NCI-H1417 treated with DMSO at 0.1 percent for 48 hours (cell line): ENCODE measurements at places on chromosomes 7 and 10.

DNA sequence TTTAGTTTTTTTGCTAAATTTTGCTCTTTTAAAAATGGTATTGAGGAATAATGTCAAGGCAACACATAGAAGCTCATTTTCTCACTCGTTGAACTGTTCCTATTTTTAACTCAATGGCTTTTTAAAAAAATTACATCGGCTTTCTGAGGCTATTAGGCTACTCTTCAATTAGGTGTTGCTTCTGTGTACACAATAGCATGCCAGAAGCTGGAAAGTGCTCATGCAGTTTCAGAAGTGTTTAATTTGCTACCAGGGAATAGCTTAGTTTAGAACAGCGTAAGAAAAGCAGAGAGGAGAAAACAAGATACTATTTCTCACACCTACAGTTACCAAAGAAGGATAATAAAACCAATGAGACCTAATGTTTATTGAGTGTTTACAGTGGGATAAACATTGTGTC is 157.4 kb downstream of the NXPH1 start:
- DNase-seq, result peak; percentile 65

DNA sequence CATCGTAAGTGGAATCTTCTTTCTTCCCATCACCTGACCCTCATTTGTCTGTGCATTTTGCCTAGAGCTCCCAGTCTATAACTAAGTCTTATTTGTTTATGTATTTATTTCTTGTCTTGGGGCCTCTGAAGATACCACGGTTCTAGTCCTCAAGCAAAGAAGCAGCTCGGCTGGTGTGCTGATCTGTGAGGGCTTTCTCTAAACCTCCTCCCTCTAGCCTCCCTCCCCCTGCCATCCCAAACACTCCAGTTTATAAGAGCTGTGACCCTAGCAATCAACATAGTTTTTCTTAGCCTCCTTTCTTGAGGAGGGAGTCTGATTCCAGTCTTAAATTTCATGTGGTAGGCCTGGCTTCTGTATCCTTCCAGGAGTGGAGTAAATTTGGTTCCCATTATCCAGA is 15.7 kb upstream of the NDUFA5 start:
- DNase-seq, result no peak

- no peak for DNase-seq
Measured at GRCh38 chr7:116249969-116250553, 39.7 kb downstream of the TES start.

DNA sequence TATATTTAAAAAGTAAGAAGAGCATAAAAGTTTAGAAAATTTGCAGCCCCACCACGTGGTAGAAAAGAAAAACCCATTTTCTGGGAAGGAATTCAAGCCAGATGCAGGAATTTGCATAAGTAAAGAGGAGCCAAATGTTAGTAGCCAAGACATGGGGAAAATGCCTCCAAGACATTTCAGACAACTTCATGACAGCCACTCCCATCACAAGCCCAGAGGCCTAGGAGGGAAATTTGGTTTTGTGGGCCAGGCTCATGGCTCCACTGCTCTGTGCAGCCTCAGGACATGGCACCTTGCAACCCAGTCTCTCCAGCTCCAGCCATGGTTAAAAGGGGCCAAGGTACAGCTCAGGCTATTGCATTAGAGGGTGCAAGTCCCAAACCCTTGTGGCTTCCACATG is 411.9 kb downstream of the THSD7A start:
- DNase-seq, result no peak

DNA sequence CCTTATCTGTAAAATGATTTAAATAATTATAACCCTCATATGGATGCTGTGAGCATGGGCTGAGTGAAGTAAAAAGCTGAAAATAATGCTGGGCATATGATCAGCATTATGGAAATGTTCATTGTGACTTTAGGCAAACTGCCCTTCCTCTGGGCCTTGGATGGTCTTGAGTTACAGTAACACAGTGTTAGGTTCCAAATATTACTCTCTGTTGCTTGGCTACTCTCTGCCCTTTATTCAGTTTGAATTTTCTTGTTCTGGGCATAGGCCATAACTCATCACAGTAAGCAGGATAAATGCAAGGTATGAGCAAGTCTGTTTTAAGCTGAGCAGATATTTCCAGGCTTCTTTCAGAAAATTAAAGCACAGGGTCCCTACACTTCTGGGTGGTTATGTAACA is 868.0 kb downstream of the KCNMA1 start:
- DNase-seq, result no peak

- no peak for DNase-seq
Measured at GRCh38 chr7:16396766-16397500, 24.4 kb downstream of the CRPPA start.

GRCh38 chr7:25735674-25736242 is 416.2 kb upstream of the NFE2L3 start:
- no peak for DNase-seq

DNA sequence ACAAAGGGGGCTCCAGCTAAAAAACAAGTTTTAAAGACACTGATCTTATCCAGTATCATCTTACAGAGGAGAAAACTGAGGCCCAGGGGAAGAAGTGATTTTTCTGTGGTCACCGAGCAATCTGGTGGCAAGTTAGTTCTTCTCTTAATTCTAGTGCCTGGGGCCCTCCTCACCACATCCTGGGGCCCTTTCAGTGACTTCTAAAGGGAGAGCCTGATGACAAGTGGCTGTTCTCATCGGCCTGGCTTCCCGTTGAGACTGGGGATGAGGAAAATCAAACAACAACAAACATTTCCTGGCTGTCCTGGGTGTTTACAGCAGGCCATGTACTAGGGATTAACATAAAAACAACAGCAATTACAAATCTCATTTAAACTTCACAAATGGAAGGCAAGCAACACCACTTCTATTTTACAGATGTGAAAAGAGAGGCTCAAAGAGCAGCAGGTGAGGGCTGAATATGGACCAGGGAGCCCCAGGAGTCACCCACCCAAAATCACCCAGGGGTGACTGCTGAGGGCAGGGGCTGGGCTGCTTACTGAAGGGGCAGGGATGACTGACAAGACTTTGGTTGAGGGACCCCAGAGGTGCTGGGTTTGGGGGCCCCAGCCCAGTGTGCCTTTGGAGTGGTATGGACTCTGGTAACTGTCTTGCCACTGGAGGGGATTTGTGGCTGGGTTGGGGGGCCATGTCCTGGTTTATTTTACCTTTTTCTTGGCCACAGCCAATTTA is 24.7 kb upstream of the MTPAP start:
- no peak for DNase-seq

DNA sequence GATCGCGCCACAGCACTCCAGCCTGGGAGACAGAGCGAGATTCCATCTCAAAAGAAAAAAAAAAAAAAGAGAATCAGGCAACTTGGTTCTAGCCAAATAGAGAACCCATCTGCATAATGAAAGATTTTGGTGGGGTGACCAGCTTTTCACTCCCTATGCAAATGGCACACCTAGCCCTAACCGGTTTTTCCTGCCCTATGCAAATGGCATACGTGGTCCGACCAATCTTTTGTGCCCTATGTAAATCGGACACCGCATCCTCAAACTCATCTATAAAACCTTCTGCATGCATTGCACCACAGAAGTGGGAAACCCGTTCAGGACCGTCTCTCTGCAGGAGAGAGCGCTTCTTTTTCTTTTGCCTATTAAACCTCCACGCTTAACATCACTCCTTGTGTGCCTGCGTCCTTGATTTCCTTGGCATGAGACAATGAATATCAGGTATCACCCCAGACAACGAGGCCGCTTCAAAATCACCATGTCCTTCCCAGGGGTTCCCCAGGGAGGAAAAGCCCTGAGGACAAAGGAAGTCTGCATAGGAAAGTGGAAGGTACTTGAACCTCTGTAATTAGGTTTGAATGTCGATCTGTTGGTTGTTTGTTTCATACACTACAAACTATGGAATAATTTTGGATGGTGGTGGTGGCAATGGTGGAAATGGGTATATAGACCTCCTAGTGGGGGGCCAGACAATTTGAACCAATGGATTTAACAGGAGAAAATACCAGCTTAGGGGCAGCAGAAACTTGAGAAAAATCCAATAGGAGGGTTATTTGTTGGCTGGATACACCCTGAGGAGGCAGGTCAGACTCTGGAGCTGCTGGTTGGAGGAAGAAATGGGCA is 396.2 kb downstream of the TYW1 start:
- DNase-seq, result no peak

DNA sequence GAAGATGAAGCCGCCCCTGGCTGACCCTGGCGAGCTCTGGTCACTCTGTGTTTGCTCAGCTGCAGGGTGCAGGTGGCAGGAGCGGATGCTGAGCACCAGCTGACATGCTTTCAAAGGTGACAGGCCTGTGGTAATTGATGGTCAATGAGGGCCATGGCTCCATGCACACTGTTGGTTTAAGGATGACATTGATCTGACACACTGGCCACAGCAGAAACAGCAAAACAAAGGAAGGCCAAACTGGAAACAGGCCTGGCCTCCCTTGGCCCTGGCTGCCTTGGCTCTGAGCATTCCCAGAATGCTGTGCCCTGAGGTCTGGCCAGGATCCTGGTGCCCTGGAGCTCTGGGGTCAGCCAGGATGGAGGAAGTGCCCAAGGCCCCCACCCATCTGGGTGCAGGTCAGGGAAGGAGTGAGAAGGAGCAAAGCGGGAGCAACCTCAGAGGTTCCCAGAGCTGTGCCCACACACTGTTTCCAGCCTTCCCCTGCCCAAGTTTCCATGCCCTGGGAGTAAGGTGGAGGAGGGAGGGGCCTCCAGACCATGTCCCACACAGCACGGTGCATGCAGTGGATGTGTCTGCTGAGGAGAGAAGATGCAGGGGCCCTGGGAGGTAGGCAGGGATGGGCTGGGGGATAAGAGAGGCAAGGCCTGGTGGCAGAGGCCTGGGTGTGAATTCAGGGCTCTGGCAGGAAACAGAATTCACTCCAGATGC is 302.2 kb downstream of the RPS24 start:
- DNase-seq, result no peak

GRCh38 chr7:90594751-90595317 is 1.3 kb upstream of the CDK14 start:
- DNase-seq, result no peak

GRCh38 chr10:130074639-130075038 is 36.0 kb downstream of the C10orf143 start:
- DNase-seq, result no peak

- no peak for DNase-seq
Measured at GRCh38 chr10:24944512-24945255, 7.7 kb downstream of the PRTFDC1 start.

DNA sequence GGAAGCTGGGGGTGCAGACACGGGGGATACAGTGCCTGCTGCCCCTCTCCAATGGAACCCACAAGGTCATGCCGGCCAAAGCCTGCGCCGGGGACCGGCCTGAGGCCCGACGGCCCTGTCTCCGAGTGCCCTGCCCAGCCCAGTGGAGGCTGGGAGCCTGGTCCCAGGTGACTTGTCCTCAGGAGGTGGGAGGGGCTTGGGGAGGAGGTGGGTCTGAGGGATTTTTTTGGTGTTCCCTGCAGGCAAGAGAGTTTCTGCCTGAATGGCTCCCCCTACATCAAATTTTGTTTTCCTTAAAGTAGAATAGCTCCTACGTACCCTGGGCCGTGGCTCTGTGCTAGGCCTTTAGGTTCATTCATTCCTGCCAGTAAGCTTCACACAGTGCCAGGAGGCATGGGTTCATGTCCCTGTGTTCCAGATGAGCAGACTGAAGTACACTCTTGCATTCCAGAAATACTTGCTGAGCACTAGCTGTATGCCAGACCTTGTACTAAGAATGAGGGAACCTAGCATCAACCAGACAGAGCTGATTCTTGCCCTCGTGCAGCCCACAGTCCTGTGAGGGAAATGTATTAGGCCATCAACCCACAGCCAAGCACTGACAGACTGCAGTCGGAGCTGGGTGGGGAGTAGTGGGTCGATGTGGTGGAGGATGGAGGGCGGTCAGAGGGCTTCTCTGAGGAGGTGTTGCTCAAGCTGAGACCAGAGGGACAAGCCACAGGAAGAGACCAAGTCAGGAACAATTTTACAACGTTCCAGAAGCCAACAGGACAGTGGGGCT is 31.1 kb downstream of the TBATA start:
- no peak for DNase-seq

- no peak for DNase-seq
Measured at GRCh38 chr7:32928785-32929298, 28.4 kb upstream of the FKBP9 start.

- no peak for DNase-seq
Measured at GRCh38 chr7:67422601-67423000, 426.0 kb downstream of the TYW1 start.

GRCh38 chr7:157625973-157626742 is 289.4 kb downstream of the DNAJB6 start:
- no peak for DNase-seq

DNA sequence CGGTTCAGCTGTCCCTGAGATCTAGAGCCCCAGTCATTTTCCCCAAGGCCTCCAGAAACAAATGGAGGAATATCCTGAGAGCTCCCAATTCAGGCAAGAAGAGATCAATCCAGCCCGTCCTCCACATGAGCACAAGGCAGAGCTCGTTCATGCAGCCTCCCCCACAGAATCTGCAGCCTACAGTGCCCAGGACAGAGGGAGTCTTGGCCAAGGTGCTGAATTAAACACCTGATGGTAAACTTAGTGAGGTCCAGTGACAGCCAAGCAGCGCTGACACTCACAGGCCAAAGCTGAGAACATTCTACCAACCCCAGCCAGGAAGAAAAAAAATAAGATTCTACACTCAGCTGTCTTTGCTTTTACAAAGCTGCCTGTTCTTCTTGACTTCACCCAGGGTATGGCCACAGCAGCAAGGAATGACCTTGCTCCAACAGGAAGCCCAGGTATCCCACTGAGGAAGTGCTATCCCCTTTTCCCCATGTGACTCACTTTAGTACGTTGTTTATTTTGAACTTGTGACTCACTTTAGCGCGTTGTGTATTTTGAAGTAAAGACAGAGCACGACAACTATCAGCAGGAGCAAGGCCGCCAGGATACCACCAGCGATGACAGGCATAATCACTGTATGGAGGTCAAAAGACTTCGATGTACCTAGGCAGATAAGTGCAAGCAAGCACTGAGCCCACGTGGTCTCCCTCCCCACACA is 4.4 kb upstream of the CUZD1 start:
- DNase-seq, result no peak

DNA sequence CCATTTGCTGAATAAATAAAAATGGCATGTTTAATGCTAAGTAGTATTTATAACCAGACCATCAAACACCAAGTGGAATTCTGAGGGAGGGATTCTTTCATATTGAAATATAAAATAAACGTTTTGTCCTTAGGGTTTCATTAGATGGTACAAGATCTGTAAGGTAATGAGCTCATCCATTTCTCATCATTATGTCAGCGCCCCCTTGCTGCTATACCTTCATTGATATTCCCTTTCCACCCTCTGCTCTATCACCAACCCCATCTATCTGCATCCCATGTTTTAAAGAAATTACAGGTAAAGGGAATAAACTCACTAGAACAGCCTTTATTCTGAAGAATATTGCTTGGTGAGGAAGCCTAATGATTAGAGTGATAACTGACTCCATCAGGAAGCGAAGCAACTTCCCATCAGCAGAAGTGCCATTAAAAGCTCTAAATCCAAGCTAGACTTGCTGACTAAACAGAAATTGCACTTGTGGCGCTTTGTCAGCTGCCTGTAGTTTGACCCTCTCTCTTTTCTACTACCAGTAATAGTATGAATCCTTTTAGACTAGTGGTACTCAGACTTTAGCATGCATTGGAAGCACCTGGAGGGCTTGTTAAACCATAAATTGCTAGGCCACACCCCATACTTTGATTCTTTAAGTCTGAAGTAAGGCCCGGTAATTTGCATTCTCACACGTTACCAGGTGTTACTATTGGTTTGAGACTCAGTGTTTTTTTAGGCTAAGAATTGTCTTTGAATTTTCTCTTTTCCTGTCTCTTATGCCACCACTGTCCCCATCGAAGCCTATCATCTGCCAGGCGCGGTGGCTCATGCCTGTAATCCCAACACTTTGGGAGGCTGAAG is 27.5 kb downstream of the ADD3 start:
- no peak for DNase-seq

GRCh38 chr7:117895276-117895675 is 22.0 kb upstream of the CTTNBP2 start:
- no peak for DNase-seq

GRCh38 chr7:47887016-47887640 is 61.1 kb downstream of the PKD1L1 start:
- DNase-seq, result no peak
